ENCODE measurements at places on chromosomes 6 and 20.

GRCh38 chr6:39892490-39893129, 41.7 kb downstream of the MOCS1 start:
- peak; percentile 48 for DNase-seq

- no peak for DNase-seq
These were observed 905 bp downstream of the RARS2 start for GRCh38 chr6:87588756-87589407.

DNA sequence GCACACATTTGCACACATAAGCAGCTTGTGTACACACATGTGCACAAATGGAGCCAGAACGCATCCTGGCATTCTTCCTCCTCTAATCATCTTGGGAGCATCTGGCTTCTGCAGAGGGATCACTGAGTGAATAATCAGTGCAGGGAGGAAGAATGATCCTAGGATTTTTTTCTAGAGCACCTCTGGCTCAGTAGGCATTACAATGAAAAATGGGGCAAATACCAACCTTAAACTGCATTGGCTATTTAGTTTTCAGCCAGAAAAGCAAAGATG, 205.7 kb upstream of the TCF21 start:
- no peak for DNase-seq

GRCh38 chr6:152952866-152953509, 29.9 kb downstream of the FBXO5 start:
- peak; percentile 56 for DNase-seq

GRCh38 chr20:25541676-25542075, 43.7 kb downstream of the NINL start:
- no peak for DNase-seq

DNA sequence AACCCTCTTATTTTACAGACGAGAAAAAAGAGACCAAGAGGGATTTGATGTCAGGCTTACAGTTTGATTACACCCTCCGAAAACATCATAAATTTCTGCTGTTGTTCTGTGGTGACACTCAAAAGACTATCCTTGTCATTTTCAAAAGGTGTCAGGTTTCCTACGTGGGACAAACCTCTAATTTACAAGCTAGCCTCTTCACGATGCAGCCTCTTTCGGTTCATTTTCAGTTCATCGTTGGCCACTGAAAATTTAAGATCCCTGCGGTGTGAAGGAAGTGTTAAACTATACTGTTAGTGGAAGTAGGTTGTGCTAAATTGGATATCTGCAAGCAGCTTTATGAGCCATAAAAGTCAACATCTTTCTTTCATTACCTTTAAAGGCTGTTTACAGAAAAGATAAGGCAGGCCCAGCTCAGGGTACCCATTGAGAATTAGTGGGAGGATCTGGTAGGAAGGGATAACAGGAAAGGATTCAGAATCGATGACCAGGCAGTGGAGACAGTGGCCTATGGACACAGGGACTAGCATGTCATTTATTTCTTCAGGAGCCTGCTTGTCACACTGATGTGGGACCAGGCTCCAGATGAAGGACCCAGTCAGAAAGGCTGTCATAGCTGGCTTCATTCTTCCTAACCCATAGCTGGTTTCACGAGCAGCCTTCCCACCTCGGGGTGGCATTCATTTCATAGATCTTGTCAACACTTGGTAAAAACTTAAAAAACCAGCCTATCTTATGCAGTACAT, 329.1 kb upstream of the SOX4 start:
- no peak for DNase-seq

Measured in cerebellar cortex (tissue), 1 donor.